ENCODE measurements at places on chromosomes 3 and 15. TPM values are rescaled to one million over a fixed set of nuclear protein-coding genes. Genes with fewer than 3 reads are reported as not detected.

IL12A gene
- 0.69 TPM for polyA plus RNA-seq

TIMMDC1 gene
- 73.1 TPM for polyA plus RNA-seq

GP9 gene
- not detected for polyA plus RNA-seq

WWTR1 gene
- 110 TPM for polyA plus RNA-seq

TMEM202 gene
- polyA plus RNA-seq: not detected

PLA1A gene
- not detected for polyA plus RNA-seq

PROK2 gene
- polyA plus RNA-seq: 0.35 TPM

UACA gene
- polyA plus RNA-seq: 192 TPM

GTF2E1 gene
- polyA plus RNA-seq: 11.9 TPM

SMAD6 gene
- 9.1 TPM for polyA plus RNA-seq

CHRNA5 gene
- polyA plus RNA-seq: 2.0 TPM

SH3GL3 gene
- 13.6 TPM for polyA plus RNA-seq

ERC2 gene
- polyA plus RNA-seq: 1.7 TPM

FETUB gene
- not detected for polyA plus RNA-seq

LNP1 gene
- polyA plus RNA-seq: 5.6 TPM

TRH gene
- 0.25 TPM for polyA plus RNA-seq

INSYN1 gene
- polyA plus RNA-seq: 4.2 TPM

SGO1 gene
- 6.0 TPM for polyA plus RNA-seq

CIDEC gene
- polyA plus RNA-seq: 1.1 TPM

GRAMD1C gene
- polyA plus RNA-seq: 1.3 TPM

IMPG2 gene
- polyA plus RNA-seq: 2.9 TPM

MAGI1 gene
- polyA plus RNA-seq: 13.0 TPM

PLCB2 gene
- polyA plus RNA-seq: 7.8 TPM

OXTR gene
- 8.8 TPM for polyA plus RNA-seq

OIP5 gene
- 6.7 TPM for polyA plus RNA-seq

NAALADL2 gene
- 7.6 TPM for polyA plus RNA-seq

ZNF620 gene
- polyA plus RNA-seq: 2.6 TPM

GOLGA6D gene
- 0.43 TPM for polyA plus RNA-seq

RAB43 gene
- polyA plus RNA-seq: 3.6 TPM

ANKRD34C gene
- polyA plus RNA-seq: not detected
